NB4 (cell line): ENCODE measurements at places on chromosomes 1 and 21.

DNA sequence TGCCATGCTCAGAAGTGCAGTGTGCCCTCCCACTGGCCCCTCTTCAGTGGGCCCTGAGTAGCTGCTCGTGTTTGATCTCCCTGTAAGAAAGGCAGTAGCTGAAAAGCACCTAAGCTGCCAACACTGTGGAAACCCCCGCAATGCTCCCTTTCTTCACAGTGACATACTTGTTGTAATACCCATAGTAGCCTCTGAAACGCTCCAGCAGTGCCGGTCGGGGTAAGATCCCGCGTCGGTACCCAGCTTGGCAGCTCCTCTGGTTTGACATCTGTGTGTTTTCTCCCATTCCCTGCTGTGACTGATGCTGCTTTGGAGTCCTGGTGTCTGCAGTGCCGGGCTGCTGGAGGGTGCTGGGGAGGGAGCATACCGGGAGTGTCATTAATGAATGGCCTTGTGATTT, 3.6 kb downstream of the CHAF1B start:
- no peak for DNase-seq

- no peak for DNase-seq
These were observed 6.1 kb downstream of the ATP1A1 start for GRCh38 chr1:116379057-116379630.

DNA sequence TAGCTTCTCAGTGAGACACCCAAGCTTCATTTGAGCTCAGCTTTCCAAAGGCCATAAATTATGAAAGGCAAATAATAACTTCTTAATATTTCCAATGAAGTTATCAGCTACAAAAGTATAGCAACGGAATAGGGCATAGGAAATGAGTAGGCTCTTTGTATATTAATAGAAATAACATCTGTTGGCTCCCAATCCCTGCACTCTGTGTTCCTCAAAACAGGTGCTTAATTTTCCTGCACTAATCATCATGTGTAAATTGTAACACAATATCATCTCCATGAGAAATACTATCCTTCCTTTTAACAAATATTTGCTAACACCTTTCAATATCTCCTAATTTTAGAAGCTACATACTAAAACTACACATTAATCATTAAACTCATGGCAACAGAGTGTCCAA, 19.2 kb upstream of the IFI44L start:
- DNase-seq = no peak

DNA sequence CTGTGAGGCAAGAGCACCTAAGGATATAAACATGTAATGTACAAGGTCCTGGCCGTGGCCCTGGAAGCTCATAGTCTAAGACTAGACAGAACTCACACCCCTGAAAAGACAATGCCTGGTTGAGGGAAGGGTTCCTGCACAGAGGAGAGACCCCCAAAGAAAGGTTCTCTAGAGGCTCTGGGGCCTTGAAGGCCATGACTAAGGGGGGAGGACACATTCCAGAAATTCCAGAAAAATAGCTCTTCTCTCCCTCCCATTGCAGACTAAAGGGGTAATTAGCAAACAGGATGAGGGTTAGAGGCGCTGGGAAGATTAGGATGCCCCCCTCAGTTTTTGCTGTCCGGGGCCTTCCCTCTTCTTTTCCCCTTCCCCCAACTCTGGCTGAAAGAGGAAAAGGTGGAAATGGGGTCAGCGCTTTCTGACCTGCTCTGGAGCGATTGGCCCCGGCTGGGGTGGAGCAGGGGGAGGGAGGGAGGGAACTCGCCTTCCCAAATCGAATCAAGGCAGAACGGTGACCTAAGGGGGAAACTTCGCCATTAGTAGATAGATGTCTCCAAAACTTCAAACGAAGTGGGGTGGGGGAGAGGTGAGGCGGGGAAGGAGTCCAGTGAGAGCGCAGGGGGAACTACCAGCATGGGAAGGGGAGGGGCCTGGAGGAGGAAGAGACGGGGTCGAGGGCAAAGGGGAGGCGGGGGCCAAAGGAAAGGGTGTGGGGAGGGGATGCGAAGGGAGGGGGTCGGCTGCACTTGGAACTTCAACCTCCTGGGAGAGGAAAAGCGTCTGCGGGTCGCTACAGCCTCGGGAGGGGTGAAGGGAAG, 11.8 kb downstream of the PAX7 start:
- no peak for DNase-seq

GRCh38 chr21:41997657-41998056, 12.5 kb downstream of the ZBTB21 start:
- no peak for DNase-seq

- DNase-seq = peak; percentile 86
These were observed 17.7 kb downstream of the PFKFB2 start for GRCh38 chr1:207070811-207071210.

DNA sequence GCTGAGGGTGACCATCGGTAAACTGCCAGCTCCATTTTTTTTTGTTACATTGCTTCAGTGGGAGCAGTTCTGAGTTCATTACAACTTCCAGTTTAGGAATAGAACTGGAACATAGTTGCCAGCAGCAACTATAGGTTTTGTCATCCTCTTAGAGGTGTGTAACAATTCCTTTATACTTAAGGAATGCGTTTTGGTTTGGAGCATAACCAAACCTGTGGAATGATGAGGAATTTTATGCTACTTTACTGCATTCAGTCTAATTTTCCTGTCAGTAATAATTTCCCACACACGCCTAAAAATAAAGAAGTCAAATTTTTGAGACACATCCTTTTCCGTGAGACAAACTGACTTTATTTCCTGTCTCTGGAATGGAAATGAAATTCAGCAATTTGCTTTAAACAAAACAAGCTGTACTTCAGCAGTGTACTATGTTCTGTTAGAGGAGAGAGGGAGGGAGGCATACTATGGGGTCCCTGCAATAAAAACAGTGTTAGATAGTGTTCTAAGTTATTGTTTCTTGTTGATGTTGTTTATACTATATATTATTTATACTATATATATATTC, 4.8 kb upstream of the AMPD1 start:
- no peak for DNase-seq

- no peak for DNase-seq
These were observed 364.5 kb upstream of the DAB1 start for GRCh38 chr1:57788313-57788712.

DNA sequence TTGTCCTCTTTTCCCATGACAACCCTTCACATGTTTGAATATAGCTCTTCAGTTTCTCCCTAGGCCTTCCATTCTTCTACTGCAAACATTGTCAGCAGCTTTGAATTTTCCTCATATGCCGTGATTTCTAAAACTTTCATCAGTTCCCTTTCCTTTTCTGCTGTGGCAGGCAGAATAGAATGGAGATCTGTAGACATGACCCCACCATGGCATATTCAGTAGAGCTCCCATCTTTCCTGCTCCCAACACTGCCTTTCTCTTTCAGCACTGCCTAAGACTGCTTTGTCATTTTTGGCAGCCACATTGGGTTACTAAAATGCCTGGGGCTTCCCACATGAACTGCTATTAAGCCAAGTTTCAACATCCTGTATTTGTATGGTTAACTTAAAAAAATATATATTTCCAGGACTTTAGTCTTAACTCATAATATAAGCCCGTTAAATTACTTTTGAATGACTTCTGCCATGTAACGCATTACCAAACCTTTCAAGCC, 60.9 kb downstream of the TBX19 start:
- DNase-seq = no peak
